Stimulated activated CD4-positive, alpha-beta T cell treated with anti-CD3 and anti-CD28 coated beads, Interleukin-4, amount 100 ng/mL, for 1 hour (primary cell): ENCODE measurements at places on chromosomes 4 and X.

DNA sequence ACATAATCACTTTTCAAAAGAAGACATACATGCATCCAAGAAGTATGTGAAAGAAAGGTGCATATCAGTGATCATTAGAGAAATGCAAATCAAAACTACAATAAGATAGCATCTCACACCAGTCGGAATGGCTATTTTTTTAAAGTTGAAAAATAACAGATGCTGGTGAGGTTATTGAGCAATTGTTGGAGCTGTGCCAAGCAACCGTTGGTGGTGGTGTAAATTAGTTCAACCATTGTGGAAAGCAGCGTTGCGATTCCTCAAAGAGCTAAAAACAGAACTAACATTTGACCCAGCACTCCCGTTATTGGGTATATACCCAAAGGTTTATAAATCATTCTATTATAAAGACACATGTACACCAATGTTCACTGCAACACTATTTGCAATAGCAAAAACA lies 14.2 kb downstream of the COX7B2 start:
- no peak for DNase-seq

DNA sequence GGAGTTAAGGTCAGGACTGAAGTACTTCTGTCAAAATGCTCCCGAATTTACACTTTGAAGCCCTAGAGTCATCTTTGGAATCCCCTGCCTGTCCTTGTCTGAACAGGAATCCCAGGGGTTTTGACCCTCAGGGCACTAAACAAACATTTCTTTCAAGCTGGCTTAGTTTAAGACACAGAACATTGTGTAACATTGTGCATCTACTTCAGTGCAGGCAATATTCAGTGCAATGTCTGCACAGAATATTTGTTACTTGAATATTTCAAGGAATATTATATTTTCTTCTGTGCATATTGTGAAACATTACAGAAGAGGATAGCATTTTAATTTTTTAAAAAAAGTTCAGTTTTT lies 763.4 kb downstream of the PCDH18 start:
- no peak for DNase-seq

DNA sequence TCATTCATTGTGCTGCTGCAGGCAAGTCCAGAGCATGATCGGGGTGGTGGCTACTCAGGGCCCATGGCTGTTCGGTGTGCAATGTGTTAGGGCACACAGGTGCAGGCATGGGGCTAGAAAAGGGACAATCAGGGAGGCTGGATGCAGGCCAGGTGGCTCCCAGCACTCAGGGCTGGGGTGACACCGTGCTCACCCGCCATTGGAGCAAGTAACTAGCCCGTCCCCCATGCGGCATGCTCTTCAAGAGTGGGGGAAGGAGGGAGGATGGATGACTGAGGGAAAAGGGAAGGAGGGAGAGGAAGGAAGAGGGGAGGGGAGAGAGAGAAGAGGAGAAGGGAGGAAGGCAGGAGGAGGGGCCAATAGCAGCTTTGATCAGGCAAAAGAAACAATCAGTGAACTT lies 64.7 kb downstream of the INTS6L start:
- DNase-seq: no peak

- DNase-seq: no peak
These were observed 178.0 kb downstream of the GASK1B start for GRCh38 chr4:157994863-157995262.

GRCh38 chr4:105924341-105924740 lies 29.1 kb downstream of the NPNT start:
- DNase-seq: no peak

DNA sequence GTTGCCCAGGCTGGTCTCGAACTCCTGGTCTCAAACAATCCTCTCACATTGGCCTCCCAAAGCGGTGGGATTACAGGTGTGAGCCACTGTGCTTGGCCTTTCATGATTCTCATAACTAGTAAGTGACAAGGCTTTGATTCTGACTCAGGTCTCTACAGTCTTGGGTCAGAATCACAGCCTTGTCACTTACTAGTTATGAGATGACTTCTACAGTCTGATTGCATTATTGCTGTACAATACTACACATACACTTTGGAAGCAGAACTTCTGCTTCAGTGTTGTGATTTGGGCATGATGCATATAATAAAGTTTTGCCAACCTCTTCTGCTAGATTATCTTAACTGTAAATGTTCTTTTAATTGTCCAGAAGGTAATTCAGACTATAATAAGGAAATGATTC lies 123.3 kb downstream of the KDM6A start:
- no peak for DNase-seq

GRCh38 chr4:8207314-8207713 lies 8.2 kb downstream of the SH3TC1 start:
- DNase-seq: no peak

- DNase-seq: no peak
These were observed 153.0 kb upstream of the PPP1R2C start for GRCh38 chrX:42930951-42931350.

GRCh38 chrX:48480583-48480982 lies 4.6 kb downstream of the FTSJ1 start:
- no peak for DNase-seq

GRCh38 chr4:186029571-186030398 lies 39.2 kb upstream of the TLR3 start:
- no peak for DNase-seq

DNA sequence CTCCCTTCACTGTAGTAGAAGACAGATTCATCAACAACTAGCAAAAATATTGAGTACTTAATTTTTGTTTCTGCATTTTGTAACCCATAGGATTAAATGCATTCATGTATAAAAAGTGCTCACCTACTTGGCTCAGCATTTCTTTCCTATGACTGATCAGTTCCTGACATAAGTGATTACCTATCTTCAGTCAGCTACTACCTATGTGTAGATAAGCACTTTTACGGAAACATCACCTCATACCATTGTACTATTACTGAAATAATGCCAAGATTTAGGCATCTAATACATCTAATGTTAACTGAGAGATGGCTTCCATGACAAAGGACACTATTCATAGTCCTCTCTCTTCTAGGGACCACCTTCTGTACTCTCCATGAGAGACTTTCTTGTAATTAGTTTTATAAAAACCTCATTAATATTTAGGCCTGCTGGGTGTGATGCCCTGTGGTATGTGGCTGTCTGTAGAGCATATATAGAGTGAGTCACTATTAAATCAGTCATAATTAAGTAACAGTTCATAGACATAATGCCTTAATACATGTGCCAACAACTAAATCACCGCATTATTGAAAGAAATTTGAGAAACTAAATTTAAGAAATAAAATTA lies 147.0 kb downstream of the PDGFC start:
- no peak for DNase-seq

GRCh38 chrX:110836451-110836850 lies 40.8 kb upstream of the CHRDL1 start:
- no peak for DNase-seq

DNA sequence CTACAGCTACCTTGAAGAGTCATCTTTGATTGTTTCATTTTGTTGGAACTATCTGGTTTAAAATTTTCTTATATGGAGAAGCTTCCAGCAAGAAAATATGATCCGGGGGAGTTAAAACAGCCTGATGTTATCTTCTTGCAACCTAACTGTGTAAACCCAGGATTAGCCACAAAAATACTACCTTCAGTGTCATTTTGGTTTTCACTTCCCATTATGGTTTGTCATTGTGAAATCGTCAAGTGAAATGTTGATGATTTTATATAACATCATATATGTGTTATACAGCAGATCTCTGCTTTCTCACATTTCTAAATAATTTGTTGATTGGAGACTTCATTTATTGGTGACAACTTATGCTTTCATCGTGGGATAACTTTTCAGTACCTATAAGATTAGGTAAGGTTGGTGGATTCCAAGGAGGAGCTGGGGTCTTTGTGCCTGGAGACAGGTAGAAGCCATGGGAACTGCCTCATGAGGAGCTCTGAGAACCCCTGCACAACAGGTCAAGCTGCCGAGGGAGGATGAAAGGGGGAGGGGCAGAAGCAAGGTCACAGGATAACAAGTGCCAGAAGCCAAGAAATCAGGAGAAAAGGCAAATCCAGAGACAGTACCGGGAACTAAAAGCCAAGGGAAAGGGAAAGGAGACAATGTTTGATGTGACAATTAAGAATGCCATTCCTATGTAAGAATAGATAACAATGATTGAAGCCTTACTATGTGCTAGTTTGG lies 7.2 kb downstream of the ARHGAP24 start:
- DNase-seq: no peak

GRCh38 chr4:73855406-73855805 lies 2.3 kb downstream of the PF4V1 start:
- DNase-seq: no peak

DNA sequence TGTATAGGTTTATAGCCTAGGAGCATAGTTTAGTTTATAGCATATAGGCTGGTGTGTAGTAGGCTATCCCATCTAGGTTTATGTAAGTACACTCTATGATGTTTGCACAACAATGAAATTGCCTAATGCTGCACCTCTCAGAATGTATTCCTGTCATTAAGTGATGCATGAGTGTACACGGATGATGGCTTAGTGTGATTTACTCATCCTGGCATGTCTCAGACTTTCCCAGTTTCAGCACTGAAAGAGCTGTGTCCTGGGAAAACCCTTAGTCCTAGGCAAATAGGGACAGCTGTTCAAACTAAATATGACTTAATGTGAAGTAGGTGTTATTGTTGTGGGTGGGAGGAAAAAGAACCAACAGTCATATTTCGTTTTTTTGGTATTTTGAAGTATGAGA lies 264.9 kb upstream of the MAGEB18 start:
- DNase-seq: no peak

GRCh38 chrX:40326186-40326965 lies 228.6 kb upstream of the BCOR start:
- DNase-seq: no peak

- DNase-seq: no peak
These were observed 310.3 kb upstream of the GNPDA2 start for GRCh38 chr4:45036677-45037076.

GRCh38 chr4:77125961-77126360 lies 31.0 kb upstream of the CCNG2 start:
- no peak for DNase-seq

DNA sequence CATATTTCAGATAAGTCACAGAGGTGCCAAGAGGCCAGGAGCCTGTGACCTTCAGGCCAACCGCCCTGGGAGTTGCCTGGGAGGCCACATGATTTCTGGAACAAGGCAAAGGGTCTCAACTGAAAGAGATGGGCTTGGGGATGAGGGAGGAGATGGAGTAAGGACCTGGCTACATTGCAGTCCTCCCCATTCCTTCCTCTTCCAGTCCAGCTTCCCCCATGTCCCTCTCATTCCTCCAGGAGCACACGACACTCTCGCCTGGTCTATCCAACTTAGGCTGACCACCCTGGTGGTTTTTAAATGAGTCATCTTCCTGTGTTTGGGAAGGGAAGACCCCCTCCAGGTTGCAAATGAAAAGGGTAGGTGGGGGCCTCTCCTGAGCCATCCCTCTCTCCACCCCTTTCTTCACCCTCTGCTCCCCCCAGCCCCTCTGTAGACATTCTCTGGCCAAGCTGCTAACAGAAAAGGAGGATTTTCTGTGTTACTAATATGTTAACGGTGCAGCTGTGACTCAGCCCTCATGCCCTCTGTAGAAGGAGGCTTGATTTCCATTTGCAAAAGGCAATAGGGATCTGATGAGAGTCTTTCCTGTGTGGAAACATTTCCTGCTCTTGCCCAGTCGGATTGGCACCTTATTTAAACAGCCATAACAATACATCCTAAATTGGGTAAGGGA lies 79.2 kb downstream of the RTL5 start:
- DNase-seq: no peak
